SK-MEL-5 (cell line): ENCODE measurements at places on chromosomes 13 and 19. TPM values are rescaled to one million over a fixed set of nuclear protein-coding genes. Genes with fewer than 3 reads are reported as not detected.

DNA sequence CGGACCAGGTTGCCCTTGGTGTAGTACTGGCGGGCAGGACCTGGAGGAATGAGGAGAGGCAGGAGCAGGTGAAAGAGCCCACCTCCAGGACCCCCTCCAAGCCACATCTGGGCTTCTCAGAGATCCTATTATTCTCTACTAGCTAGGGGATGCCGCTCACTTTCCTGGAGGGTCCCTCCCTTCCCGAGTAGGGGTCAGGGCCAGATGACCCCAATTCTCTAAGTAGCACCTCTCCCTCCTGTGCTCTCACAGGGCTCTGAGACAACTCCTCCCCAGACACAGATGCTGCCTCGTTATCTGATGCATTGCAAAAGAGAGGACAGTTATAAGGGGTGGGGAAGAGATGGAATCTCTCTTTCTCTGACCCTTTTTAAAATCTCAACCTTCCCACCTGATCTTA, 22.9 kb downstream of the GP6 start:
- DNase-seq: no peak

DNA sequence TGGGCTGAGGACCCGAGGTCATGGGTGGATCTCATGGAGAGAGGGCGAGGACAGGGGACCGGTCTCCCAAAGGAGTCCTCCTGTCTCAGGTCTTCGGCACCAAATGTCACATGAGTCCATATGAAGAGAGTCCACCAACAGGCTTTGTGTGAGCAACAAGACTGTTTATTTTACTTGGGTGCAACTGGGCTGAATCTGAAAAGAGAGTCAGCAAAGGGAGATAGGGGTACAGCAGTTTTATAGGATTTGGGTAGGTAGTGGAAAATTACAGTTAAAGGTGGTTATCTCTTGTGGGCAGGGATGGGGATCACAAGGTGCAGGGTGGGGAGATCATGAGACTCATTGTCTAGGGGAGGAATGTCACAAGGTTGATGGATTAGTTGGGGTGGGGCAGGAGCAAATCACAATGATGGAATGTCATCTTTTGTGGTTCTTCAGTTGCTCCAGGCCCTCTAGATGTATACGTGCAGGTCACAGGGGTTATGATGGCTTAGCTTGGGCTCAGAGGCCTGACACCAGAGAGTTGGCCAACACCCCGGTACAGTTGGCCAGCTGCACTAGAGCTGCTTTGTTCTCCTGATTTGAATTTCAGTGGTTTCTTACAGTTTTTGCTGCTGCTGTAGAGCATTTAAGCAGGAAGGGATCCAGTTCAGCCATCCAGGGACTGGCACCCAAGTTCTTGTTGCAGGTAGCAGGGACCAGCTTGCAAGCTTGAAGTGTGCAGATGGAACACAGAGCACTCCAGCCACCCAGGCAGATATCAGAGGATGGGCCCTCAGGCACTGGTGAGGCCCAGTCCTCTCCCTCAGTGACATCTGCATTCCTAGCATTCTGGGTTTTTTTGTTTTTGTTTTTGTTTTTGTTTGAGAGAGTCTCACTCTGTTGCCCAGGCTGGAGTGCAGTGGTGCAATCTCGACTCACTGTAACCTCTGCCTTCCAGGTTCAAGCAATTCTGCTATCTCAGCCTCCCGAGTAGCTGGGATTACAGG, 26.4 kb upstream of the IGFL1 start:
- no peak for DNase-seq

DNA sequence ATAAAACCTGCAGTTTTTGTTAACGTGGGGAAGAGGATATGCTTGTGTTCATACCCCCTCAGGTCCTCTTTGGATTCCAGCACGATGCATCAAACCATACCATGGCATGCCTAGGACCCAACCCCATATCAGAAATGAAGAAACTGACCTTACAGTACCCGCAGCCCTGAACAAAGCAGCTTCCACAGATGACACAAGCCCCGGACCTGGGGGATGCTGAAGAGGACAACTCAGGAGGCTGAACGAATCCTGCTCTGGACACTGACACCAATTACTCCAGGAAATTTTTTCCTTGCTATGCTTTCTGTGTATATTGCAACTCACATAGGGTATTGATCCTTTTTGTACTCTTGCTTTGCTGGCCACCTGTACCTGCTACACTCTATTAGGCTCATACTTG, 129.6 kb downstream of the ZNF675 start:
- DNase-seq: no peak

The UBE2L5 gene
- total RNA-seq: not detected in 2 replicates

The C19orf81 gene
- total RNA-seq: 2.7 and 4.3 TPM in 2 replicates

DNA sequence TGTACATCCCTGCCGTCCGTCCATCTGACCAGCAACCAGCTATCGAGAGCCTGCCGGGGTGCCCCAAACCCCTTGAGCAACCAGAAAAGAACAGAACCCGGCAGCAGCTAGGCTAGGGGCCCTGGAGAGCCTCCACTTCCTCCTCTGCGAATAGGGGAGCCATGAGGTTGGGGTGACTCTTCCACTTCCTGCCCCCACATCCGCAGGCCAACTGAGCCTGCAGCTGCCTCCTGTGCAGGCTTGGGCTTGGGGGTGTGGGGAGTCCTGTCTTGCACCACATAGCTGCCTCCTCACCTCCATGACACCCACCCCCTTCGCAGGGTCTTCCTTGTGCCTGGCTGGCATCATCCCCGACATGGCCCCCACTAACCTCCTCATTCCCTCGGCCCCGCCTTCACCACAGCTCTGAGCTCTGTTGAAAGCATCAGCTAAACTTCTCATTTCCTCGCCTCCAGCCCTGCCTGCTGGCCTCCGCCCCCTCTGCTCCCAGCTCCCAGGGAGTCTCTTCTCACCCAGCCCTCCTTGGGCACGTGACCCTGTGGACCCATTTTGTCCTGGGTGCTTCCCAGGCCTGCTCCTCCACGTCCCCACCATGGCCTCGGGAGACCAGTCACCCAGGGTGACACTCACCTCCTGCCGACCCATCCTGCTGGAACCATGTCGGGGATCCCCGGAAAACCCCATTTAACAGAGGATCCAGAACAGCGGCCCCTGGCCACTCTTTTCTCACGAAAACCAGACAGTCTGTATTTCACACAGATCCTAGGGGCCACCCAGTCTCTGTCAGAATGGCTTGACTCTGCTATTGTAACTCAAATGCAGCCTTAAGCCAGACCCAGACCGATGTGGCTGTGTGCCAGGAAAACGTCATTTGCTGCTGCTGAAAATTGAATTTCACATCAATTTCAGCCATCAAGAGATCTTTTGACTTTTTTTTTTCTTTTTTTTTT, 50.4 kb downstream of the MYO9B start:
- DNase-seq: peak; percentile 77

DNA sequence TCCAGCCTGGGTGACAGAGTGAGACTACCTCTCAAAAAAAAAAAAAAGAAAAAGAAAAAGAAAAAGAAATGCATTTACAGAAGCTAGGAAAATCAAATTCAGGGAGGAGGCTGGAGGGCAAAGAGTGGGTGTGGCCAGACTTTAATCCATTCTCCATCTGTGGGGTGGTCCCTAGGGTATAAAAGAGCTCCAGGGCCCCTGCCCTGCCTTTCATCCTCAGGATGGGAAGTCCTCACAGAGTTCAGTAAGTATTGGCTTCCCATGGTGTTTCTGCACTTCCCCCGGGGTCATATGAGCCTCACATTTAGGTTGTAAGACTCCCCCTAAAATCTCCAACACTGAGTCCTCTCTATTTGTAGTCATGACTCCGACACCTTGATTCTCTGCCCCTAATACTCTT, 33.0 kb downstream of the DPRX start:
- no peak for DNase-seq

DNA sequence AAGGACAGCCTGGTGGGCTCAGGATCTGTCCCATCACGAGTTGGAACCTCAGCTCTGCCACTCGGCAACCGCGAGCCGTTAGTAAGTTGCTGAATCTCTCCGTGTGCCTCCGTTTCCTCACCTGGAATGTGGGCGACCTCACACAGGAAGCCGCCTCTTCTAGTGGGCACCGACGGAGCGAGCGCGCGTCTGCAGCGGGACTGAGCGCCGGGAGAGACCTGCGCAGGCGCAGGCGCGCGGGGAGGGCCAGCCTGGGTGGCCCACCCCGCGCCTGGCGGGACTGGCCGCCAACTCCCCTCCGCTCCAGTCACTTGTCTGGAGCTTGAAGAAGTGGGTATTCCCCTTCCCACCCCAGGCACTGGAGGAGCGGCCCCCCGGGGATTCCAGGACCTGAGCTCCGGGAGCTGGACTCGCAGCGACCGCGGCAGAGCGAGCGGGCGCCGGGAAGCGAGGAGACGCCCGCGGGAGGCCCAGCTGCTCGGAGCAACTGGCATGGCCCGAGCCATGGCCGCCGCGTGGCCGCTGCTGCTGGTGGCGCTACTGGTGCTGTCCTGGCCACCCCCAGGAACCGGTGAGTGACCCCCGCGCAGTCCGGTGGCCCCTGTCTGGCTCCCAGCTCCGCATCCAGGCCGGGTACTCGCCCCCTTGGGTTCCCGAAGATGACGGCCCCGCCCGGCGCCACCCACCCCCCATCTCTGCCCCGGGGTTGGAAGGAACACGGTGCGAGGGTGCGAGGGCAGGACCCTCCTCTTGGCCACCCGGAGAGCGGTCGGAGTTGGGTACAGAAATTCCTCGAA, at the start of gene PVR:
PVR (plus strand) TSS at position 306 of the 797 bp plus-strand sequence; CDS start at position 493, 187 bp downstream.
- DNase-seq: peak; percentile 68
